ENCODE measurements at places on chromosomes 6 and 20. TPM values are rescaled to one million over a fixed set of nuclear protein-coding genes. Genes with fewer than 3 reads are reported as not detected.

DNA sequence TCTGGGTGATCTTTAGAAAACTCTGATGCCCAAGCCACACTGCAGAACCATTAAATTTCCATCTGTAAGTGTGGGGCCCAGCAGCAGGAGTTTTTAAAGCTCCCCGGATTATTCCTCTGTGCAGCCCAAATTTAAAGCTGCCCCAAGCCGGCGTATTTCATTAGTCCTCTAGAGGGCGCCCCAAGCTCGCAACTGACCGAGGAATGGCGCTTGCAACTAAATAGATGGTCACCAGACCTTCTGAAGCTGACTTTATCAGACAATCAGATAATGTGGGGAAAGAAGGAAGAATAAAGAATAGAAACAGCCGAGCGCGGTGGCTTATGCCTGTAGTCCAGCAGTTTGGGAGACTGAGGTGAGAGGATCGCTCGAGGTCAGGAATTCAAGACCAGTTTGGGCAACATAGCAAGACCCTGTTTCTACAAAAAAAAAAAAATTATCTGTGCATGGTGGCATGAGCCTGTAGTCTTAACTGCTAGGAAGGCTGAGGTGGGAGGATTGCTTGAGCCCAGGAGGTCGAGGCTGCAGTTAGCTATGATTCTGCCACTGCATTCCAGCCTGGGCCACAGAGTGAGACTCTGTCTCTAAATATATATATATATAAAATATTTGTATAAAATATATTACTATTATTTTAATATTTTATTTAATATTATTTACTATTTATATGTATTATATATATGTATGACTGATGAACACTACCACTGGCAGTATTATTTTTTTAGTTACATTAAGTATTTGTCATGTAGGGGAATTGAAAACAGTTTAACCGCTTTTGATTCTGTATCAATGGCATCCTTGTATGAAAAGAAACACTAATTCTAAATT, 56.0 kb downstream of the OTOR start:
- peak; percentile 68 for DNase-seq

- peak; percentile 61 for DNase-seq
These were observed 200.7 kb downstream of the BCAS1 start for GRCh38 chr20:53869466-53870258.

- DNase-seq, result no peak
These were observed 251.6 kb downstream of the PHF3 start for GRCh38 chr6:63887002-63887751.

DNA sequence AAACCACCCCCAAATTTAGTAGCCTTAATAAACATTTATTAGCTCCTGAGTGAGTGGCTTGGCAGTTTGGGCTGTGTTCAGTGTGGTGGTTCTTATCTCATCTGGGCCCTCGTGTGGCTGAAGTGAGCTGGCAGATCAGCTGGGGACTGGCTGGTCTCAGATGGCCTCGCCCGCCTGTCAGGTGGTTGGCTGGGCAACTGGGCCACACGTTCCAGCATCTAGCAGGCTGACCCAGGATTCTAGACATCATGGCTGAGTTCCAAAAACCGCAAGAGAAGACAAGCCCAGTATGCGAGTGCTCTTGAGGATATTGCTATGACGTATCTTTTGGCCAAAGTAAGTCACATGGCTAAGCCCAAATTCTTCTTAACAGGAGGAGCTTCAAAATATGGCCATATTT, 28.9 kb downstream of the EIF2S2 start:
- DNase-seq, result peak; percentile 96

DNA sequence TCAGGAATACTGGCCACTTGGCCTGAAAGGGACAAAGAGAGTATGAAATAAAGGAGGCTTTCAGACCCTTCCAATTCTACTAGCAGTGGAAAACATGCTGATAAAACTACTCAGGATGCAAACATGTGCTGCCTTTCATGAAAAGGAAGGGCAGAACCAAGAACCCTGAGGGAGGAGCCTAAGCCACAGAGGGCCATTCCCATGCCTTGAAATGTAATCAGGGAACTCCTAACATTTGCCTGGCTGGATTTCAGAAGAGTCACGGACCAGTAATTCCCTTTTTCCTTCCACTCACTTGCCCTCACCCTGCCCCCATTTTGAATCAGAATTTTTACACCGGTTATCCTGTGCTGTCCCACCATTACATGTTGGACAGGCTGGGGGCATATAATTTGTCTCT, 116.2 kb downstream of the LAMP5 start:
- no peak for DNase-seq

DNA sequence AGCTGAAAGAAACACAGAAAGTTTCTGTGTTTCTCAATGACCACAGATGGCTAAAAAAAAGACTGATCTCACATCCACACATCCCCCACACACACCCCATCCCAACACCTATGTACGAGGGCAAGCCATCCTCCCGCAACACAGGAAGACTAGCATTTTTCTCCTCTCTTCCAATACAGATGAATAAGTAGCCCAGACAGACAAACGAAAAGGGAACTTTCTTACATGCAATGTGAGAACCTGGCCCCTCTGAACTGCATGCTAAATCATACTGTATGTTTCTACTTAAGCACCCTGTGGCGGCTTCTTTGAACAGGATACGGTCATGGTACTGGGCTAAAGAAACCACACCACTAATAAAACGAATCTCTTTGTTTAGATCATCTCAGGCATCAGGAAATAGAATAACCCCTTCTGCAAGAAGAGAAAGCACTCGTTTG, 116.2 kb downstream of the GMDS start:
- DNase-seq, result no peak

- no peak for DNase-seq
These were observed 41.1 kb downstream of the FARS2 start for GRCh38 chr6:5302220-5302946.

DNA sequence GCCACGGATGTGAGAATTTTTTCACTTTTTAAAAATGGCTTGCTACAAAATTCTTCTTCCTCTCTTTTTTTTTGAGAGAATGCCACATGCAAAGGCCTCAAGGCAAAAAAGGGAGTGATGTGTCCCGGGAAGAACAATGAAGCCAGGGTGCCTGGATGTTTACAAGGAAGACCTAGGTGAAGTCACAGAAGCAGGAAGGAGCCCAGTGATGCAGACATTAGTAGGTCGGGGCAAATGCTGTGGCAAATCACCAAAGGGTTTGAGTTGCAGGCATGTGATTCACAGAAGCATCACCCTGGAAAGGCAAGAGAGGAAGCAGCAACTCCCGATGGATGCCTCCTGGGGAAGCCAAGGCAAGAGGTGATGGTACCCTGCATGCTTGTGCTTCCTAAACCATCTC, 46.8 kb downstream of the FARS2 start:
- DNase-seq, result no peak

- DNase-seq, result no peak
These were observed 788.5 kb downstream of the C6orf118 start for GRCh38 chr6:164520916-164521315.

DNA sequence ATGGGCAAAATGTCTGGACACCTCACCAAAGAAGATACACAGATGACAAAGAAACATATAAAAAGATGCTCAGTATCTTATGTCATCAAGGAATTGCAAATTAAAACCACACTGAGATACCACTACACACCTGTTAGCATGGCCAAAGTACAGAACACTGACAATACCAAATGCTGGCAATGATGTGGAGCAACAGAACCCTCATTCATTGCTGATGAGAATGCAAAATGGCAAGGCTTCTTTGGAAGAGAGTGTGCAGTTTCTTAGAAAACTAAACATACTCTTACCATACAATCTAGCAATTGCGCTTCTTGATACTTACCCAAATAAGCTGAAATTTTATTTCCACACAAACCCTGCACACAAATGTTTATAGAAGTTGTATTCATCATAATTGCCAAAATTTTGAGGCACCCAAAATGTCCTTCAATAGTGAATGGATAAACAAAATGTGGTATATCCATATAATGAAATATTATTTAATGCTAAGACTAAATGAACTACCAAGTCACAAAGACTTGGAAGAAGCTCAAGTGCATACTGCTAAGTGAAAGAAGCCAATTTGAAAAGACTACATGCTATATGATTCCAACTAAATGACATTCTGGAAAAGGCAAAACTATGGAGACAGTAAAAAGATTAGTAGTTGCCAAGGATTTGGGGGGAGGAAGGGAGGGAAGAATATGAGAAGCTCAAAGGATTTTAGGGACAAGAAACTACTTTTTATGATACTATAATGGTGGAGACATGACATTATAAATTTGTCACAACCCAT, 50.7 kb downstream of the TNFAIP3 start:
- no peak for DNase-seq

The OR2H1 gene
- not detected for polyA plus RNA-seq

GRCh38 chr6:84860920-84861319, 96.5 kb upstream of the TBX18 start:
- no peak for DNase-seq

GRCh38 chr6:108622641-108623298, 62.1 kb downstream of the FOXO3 start:
- DNase-seq, result peak; percentile 51

DNA sequence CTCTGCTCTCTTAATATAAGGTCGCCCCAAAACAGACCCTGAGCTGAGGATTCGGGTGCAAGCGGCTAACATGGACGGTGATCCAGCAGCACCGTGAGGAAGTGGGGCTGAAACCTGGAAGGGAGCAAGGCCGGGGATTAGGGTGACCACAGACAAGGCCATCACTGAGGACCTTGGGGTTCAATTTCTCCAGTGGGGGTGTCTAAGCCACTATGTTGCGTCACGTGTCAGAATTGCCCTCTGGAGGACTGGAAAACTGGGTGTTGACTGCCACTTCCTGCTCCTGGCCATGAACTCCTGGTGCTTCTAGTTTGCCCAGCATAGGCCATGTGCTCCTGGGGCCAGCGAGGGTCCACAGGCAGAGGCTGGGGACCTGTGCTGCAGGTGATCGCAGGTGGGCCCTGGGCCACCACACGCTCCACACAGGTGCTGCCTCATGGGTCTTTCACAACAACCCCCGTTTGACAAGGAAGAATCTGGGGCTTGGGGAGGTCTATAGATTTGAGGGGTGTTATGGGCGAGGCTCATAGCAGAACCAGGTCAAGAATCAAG, 101.9 kb downstream of the CDH26 start:
- DNase-seq, result no peak

GRCh38 chr6:14012313-14013030, 87.7 kb downstream of the RNF182 start:
- DNase-seq, result no peak

DNA sequence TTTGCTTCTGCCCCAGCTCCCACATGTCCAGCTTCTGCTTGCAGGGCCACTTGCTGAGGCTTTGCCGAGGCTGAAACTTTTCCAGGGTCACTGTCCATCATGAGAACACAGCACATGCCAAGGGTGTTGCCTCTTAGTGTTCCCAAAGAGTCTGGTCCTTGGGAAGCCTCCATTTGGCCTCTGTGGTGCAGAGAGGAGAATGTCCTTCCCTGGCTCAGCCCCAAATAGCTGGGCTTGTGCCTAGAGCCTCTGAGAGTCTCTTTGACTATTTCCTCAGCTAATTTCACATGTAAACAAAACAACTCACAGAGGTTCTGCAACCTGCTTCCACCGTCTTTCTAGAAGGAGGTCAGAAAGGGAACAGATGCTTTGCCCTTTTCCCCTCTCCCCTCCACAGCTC, 40.4 kb upstream of the RAB23 start:
- DNase-seq, result peak; percentile 32

The HCRTR2 gene
- not detected for polyA plus RNA-seq

GRCh38 chr6:96814625-96815024, 22.7 kb downstream of the GPR63 start:
- DNase-seq, result no peak

DNA sequence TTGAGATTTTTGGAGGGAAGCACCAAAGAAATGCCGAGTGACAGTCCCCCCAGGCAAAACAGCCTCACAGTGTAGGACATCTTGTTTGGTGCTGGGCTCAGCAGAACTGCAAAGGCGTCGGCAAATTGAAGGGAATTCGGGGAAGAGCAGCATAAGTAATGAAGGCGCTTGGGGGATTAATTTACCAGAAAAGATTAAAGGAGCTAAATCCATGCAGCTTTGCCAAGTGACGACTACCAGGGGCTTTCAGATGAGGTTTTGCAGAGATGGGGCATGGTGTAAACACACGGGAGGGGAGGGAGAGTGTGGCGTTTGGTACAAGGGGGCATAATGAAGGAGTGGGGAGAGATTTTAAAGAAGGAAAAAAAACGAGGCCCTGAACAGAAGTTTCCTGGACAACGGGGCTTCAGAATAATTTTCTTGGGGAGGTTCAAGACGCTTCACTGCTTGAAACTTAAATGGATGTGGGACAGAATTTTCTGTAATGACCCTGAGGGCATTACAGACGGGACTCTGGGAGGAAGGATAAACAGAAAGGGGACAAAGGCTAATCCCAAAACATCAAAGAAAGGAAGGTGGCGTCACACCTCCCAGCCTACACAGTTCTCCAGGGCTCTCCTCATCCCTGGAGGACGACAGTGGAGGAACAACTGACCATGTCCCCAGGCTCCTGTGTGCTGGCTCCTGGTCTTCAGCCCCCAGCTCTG, 45.4 kb upstream of the CDH22 start:
- DNase-seq, result no peak

- DNase-seq, result no peak
These were observed 19.9 kb downstream of the SPTLC3 start for GRCh38 chr20:13028673-13029072.

GRCh38 chr6:152298055-152298647, 339.0 kb downstream of the SYNE1 start:
- no peak for DNase-seq

DNA sequence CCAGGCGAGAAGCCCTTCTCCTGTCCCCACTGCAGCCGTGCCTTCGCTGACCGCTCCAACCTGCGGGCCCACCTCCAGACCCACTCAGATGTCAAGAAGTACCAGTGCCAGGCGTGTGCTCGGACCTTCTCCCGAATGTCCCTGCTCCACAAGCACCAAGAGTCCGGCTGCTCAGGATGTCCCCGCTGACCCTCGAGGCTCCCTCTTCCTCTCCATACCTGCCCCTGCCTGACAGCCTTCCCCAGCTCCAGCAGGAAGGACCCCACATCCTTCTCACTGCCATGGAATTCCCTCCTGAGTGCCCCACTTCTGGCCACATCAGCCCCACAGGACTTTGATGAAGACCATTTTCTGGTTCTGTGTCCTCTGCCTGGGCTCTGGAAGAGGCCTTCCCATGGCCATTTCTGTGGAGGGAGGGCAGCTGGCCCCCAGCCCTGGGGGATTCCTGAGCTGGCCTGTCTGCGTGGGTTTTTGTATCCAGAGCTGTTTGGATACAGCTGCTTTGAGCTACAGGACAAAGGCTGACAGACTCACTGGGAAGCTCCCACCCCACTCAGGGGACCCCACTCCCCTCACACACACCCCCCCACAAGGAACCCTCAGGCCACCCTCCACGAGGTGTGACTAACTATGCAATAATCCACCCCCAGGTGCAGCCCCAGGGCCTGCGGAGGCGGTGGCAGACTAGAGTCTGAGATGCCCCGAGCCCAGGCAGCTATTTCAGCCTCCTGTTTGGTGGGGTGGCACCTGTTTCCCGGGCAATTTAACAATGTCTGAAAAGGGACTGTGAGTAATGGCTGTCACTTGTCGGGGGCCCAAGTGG, 5.3 kb downstream of the SNAI1 start:
- no peak for DNase-seq

- no peak for DNase-seq
These were observed 141.2 kb upstream of the HCRTR2 start for GRCh38 chr6:55033016-55033546.

DNA sequence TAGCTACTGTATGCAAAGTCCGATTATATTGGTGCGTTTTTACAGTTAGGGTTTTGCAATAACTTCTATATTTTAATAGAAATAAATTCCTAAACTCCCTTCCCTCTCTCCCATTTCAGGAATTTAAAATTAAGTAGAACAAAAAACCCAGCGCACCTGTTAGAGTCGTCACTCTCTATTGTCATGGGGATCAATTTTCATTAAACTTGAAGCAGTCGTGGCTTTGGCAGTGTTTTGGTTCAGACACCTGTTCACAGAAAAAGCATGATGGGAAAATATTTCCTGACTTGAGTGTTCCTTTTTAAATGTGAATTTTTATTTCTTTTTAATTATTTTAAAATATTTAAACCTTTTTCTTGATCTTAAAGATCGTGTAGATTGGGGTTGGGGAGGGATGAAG, 13.7 kb upstream of the PLCG1 start:
- no peak for DNase-seq
